ENCODE measurements at places on chromosomes 13 and 19.

DNA sequence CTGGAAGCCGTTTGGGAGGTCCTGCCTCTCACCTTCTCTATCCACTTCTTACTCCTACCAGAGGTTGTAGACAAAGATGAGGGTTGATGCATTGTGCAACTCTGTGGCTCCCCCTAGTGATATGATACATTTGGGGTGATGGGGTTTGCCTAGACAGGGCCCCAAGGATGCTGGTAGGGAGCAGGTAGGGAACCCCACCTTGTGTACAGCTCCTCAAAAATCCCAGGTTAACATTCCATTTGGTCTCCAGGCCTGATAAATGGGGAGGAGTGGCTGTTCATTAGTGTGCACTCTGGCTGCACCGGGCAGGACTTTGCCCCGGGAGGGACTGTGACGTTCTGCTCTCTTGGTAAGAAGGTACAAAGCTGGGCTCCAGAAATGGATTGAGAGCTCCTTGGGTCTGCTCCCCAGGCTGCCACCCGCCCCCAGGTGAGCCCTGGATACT, 19.2 kb downstream of the SIGLEC8 start:
- peaks cover 7% of the 10 kb centered on the region for H3K4me1 ChIP-seq
- H3K27me3 ChIP-seq: peaks cover 46% of the 10 kb centered on the region
- no peak for DNase-seq

DNA sequence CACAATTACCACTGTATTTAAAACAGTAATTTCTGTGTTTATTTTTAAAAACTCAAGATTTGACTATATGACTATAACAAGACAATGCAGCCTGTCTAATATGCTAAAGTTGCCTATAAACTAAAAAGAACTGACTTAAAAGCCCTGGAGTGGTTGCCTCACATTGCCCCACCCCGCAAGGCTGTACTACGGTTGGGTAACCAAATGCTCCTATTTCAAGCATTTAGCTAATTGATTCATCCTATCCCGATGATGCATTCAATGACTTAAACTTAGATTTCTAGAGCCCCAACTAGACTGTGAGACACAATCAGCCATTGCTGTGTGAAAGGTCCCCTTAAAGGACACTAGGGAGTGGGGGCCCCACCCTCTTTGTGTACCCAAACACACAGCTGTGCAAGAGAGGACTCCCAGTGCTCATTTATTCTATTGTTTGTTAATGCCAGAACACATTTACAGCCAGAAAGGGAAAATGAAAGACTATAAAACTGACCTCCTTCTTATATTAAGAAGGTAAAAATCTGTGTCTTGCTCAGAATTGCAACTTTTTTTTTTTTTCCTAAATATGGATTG, 66.9 kb downstream of the MIPEP start:
- H3K27ac ChIP-seq: no peak overlapping the region
- no peaks in the 10 kb centered on the region for H3K27me3 ChIP-seq

- no peak overlapping the region for H3K4me3 ChIP-seq
- no peak for DNase-seq
- H3K27ac ChIP-seq: no peak overlapping the region
- no peaks in the 10 kb centered on the region for H3K36me3 ChIP-seq
- no peaks in the 10 kb centered on the region for H3K4me1 ChIP-seq
Observed at GRCh38 chr13:66640231-66640630, 589.9 kb downstream of the PCDH9 start.

DNA sequence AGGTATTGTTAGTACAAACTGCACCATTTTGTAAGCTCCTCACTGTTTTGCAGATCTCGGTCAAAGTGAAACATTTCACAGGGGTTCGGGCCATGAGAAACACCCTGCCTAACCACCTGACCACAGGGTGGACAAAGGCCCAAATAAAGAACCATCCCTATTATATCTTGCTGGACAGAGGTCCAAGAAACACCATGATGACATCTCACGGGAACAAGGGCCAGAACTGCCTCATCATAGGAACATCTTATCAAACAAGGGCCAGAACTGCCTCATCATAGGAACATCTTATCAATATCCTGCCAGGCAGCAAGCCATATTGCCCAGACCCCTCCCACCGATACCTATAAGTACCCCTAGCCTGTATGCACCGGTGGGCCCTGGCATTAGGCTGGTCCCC, 99.7 kb downstream of the PCDH9 start:
- H3K27me3 ChIP-seq: no peaks in the 10 kb centered on the region
- H3K4me3 ChIP-seq: no peak overlapping the region
- DNase-seq: no peak
- no peaks in the 10 kb centered on the region for H3K36me3 ChIP-seq

DNA sequence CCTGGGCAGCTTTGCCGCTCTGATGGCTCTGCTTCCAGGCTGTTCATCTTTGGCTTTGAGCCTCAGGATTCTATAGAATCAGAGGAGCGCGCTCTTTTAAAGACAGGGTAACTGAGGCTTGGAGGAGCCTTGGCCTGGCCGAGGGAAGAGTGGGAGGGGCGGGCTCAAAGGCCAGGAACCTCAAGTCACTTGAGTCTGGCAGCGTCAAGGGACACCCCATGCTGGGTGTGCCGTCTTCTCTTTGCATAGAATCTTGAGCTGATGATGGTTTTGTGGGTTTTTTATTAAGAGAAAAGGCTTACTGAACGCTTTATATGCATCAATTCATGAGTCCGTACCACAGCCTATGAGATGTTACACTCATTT, 1.1 kb downstream of the PGLS start:
- DNase-seq: no peak
- no peaks in the 10 kb centered on the region for H3K27me3 ChIP-seq
- H3K4me3 ChIP-seq: peak overlapping the region; percentile 71
- peaks cover 20% of the 10 kb centered on the region for H3K36me3 ChIP-seq

- no peak overlapping the region for H3K4me3 ChIP-seq
- no peak overlapping the region for H3K27ac ChIP-seq
- DNase-seq: no peak
Observed at GRCh38 chr19:42033413-42033812, 36.6 kb downstream of the GRIK5 start.

GRCh38 chr13:114023716-114024602, 50.1 kb upstream of the C13orf46 start:
- peaks cover 27% of the 10 kb centered on the region for H3K36me3 ChIP-seq
- H3K27ac ChIP-seq: no peak overlapping the region
- H3K27me3 ChIP-seq: no peaks in the 10 kb centered on the region
- peaks cover 7% of the 10 kb centered on the region for H3K4me1 ChIP-seq

DNA sequence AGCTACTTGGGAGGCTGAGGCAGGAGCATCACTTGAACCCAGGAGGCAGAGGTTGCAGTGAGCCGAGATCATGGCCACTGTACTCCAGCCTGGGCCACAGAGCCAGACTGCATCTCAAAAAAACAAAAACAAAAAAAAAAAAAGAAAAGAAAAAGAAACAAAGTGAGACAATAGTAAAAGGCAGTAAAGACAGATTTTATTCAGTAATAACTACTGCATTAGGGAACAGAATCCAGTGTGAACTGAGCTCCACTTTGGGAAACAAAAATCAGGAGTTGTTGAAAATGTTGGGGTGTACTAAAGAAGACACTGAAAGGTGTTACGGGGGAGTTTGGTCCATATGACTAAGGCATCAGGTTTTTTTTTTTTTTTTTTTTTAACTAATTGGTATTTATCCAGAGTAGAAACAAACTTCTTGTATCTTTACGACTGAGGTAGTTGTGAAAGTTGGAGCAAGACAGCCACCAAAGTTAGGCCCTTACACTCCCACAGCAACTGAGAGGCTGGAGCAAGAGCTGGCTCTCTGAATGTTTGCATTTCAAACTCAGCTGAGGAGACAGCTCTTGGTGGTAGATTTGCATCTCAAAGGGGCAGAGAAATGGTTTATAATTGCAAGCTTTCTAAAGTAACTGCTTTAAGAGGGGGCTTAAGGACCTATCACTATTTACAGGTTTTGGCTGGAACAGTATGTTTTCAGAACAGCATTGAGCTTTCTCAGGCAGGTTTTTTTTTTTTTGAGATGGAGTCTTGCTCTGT, 24.2 kb downstream of the ZNF607 start:
- no peak for DNase-seq
- H3K27ac ChIP-seq: no peak overlapping the region
- H3K36me3 ChIP-seq: peaks cover 30% of the 10 kb centered on the region
- peaks cover 9% of the 10 kb centered on the region for H3K4me1 ChIP-seq

- no peaks in the 10 kb centered on the region for H3K4me1 ChIP-seq
- H3K27ac ChIP-seq: no peak overlapping the region
- H3K27me3 ChIP-seq: no peaks in the 10 kb centered on the region
- DNase-seq: no peak
Observed at GRCh38 chr13:111330066-111330610, 9.7 kb downstream of the TEX29 start.

- H3K27ac ChIP-seq: peak overlapping the region; percentile 99
- DNase-seq: peak; percentile 95
Observed at GRCh38 chr19:14006766-14007562, 844 bp upstream of the RFX1 start.

DNA sequence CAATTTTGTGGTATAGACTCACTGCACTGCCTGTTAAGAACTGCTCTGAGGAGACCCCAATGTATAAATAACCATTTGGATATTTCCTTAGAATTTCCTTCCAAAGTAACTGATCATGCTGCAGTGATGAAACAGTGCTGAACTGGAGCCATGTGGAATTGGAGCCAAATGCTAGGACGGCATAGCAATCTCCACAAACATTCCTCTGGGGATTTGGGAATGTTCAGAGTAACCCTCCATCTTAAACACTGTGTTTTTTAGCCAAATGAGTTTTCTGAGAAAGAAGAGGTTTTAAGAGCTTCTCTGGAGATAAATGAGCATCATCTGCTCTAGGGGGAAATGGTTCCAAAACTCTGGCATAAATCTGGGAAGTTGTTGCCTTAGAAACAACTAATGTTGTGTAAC, 98.2 kb downstream of the OLFM4 start:
- DNase-seq: no peak
- no peaks in the 10 kb centered on the region for H3K4me1 ChIP-seq

DNA sequence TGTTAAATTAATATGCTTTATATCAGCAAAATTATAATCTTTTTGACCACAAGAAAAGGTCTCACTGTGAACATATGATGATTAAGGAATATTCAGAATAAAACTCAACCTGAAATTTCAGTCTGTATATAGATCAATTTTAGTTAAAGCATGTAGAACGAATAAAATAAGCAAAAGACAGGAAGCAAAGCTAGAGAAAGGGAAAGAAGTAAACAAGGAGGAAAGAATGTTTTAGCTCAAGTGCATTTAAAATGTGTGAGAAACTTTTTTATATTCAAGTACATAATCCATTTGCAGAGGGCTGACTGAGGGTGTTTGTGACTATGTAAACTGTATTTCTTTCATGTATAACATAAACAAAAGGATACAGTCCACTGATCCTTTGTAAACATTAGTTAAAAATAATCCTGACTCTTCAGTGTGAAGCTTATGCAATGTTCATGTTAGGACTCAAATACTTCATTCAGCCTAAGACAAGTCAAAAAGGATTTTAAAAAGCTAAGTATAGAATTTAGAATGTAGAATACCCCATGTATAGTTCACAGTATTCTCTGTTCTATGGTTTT, 472.1 kb downstream of the DIAPH3 start:
- no peak for DNase-seq
- no peaks in the 10 kb centered on the region for H3K4me1 ChIP-seq
- H3K4me3 ChIP-seq: no peak overlapping the region

DNA sequence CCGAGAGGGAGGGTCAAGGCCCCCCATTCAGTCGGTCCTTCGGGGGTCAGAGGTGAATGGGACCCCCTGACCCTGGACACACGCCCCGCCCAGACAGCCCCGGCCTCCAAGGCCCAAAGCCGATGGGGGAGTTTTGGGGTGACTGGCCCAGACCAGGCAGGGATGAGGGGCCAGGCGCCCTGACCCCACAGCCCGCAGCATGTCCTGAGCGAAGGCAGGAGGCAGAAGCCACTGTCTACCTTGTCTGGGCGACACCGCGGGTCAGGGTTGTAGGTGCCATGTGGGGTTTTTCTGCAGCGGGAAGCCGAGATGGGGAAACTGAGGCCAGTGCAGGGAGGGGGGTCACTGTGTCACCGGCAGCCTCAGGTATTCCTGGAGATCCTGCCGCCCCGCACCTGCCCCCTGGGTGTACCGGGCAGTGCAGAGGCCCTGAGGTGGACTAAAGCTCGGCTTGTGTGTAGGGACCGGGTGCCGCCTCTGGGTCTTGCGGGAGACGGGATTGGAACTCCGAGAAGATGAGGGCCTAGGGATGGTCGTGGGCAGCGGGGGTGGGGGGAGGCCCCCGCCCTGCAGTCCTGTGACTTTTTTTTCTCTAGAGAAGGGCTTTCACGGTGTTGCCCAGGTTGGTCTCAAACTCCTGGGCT, 8.5 kb downstream of the ARID3A start:
- no peaks in the 10 kb centered on the region for H3K27me3 ChIP-seq
- no peak overlapping the region for H3K4me3 ChIP-seq
- H3K4me1 ChIP-seq: peaks cover 34% of the 10 kb centered on the region
- H3K27ac ChIP-seq: peak overlapping the region; percentile 5
- no peak for DNase-seq

DNA sequence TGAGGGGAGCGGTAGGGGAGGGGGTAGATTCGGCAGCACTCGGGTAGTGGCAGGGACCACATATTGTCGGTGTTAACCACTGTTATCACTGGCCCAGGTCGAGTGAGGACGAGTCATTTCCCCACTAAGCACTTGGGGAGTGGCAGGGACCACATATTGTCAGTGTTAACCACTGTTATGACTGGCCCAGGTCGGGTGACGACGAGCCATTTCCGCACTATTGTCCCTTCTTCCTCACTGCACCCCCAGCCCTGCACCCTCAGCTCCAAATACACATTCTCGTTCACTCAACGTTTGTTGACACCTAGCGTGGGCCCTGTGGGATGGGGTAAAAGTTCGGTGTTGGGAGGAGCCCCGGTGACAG, 467 bp upstream of the CLN5 start:
- peak overlapping the region; percentile 92 for H3K4me3 ChIP-seq
- peaks cover 25% of the 10 kb centered on the region for H3K4me1 ChIP-seq
- peak overlapping the region; percentile 96 for H3K27ac ChIP-seq
- H3K36me3 ChIP-seq: peaks cover 3% of the 10 kb centered on the region

- no peak overlapping the region for H3K27ac ChIP-seq
- H3K4me1 ChIP-seq: no peaks in the 10 kb centered on the region
- no peak for DNase-seq
- no peaks in the 10 kb centered on the region for H3K27me3 ChIP-seq
- no peaks in the 10 kb centered on the region for H3K36me3 ChIP-seq
Observed at GRCh38 chr13:38830442-38831045, 143.7 kb downstream of the FREM2 start.

DNA sequence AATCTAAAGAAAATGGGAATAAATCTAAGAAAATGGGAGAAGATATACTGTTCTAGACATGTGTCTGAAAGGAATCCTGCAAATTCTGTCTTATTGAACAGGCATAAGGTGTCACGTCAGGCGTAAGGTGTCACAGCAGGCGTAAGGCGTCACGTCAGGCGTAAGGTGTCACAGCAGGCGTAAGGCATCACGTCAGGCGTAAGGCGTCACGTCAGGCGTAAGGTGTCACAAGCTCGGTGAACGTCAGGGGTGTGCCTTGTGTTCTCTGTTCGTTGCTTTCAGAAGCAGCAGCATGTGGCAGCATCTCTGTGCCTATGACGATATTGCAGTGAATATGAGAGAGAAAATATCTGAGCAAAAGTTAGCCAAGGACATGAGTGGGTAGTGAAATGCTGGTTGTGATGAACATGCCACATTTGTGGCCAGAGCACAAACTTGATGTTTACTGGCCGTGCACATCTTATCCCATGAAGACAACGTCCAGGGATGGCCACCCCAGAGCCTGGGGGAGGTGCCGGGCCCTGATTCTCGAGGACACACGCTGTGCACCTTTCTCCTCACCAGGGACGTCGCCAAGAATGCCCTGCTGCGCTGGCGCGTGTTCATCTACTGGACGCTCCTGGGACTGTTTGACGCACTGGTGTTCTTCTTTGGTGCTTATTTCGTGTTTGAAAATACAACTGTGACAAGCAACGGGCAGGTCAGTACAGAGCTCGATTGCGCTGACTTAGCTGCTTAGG, 107.0 kb upstream of the MCF2L start:
- H3K36me3 ChIP-seq: peaks cover 82% of the 10 kb centered on the region
- H3K27ac ChIP-seq: no peak overlapping the region
- no peaks in the 10 kb centered on the region for H3K27me3 ChIP-seq
- no peaks in the 10 kb centered on the region for H3K4me1 ChIP-seq
- H3K4me3 ChIP-seq: no peak overlapping the region
